Fibroblast of skin of right biceps (primary cell): ENCODE measurements at places on chromosomes 1 and 21.

- no peak for DNase-seq
These were observed 434.6 kb downstream of the SMYD3 start for GRCh38 chr1:246072456-246072955.

GRCh38 chr1:158801396-158801795 lies 20.4 kb upstream of the OR6N2 start:
- no peak for DNase-seq

- no peak for DNase-seq
These were observed 491.3 kb upstream of the VAMP3 start for GRCh38 chr1:7279769-7280168.

DNA sequence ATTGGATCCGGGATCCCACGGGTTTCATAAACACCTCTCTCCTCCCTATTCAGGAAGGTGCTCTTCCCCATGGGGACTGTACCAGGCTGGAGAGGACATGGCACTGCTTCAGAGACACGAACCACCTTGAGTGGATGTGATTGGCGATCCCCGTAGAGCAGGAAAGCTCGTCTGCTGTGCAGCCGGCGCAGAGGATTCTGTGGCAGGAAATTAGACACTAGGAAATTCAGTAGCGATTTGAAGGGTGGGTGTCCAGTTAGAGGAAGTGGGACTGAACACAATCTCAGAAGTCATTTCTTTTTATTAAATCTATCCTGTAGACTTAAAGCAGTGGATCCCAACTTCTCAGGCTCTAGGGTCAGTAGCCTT lies 767 bp downstream of the PDIK1L start:
- no peak for DNase-seq

DNA sequence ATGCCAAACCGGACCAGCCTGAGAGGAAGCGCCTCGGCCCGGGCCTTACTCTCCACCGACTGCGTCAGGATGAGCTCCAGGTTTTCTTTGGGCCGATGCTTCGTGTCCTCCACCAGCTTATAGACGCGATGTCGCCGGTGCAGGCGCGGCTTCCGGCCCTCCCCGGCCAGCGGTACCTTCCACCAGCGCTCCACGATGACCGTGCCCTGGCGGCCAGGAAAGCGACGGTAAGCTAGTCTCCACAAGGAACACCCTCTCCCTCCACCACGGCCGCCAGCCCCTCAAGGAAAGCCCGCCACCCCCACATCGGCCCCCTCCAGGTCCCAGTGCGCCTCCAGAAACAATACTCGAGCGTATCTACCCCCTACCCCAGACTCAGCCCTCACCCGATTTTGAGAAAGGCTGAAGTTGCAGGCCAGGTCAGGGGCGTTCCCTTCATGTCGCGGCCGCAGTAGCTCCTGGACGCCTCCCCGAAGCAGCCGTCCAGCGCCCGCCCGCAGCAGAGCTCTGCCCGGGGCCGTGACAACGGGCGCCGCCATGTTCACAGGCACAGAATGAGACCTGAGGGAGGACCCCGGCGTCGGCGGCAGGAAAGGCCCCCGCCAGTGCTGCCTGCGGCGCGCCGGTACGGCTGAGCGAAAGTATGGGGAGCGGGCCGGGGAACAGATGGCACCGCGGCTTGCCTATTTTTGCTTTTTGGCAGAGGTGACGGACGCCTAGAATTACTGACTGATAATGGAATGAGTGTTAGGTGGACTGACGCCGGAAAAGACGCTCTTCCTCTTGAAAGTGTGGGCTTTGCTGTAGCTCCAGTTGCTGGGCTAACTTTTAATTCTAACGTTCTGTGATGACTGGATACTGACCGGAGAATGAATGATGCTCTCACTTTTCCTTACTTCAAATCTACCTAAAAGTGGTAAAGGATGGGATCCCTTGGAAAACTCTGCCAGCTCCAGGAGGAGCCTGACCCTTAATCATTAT lies at the start of gene MRPL9:
TSS of gene MRPL9 (minus strand) at position 556 of the 981 bp plus-strand sequence. CDS start at position 539, 17 bp downstream.
- DNase-seq = peak; percentile 84

DNA sequence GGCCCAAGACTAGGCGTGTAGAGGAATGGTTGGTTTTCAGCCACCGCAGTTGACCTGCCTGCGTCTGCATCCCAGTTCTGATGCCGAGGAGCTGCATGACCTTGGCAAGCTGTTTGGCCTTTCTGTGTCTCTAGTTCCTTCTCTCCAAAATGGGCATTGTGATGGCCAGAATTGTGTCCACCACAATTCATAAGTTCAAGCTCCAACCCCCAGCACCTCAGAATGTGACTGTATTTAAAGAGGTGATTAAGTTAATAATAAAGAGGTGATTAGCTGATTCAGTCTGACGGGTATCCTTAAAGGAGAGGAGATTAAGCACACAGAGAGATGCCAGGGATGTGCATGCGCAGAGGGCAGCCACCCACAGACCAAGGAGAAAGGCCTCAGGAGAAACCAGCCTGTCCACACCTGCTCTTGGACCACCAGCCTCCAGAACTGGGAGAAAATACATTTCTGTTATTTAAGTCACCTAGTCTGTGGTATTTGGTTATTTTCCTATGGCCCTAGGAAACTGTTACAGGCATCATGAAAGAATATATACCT lies 28.5 kb downstream of the MAB21L3 start:
- no peak for DNase-seq

DNA sequence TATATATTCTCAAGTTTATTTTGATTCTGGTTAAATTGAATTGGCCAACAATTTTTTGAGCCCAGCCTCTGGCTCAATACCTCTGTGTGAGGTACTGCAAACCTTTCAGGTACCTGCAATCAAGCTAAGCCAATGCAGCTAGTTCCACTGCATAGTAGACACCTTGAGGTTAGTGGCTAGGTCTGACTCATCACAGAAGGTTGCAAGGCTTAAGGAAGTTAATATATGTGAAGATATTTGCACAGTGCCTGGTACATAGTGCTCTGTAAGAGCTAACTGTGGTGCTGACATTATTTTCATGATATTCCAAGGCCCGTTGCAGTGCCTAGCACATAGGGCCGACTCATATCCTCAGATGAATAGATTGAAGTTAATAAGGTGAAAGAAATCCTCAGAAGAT lies 330.5 kb upstream of the KAZN start:
- DNase-seq = no peak

DNA sequence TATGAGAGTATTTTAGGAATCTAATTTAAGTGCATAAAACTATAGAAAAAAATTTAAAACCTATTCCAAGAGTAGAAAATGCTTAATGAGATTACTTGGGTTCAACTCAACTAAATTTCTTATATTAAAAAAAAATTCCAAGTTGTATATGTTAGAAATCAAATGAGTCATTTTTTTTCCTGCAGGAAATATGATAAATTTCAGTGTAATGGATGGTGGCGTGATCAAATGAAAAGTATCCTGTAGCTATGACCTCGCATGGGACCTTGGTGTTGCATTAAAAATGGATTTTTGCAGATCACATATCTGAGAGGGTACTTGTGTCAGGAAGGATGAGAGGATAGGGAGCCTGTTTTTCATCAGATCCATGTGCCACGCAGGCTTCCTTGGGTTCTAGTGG lies 17.9 kb downstream of the ATP5PO start:
- no peak for DNase-seq

DNA sequence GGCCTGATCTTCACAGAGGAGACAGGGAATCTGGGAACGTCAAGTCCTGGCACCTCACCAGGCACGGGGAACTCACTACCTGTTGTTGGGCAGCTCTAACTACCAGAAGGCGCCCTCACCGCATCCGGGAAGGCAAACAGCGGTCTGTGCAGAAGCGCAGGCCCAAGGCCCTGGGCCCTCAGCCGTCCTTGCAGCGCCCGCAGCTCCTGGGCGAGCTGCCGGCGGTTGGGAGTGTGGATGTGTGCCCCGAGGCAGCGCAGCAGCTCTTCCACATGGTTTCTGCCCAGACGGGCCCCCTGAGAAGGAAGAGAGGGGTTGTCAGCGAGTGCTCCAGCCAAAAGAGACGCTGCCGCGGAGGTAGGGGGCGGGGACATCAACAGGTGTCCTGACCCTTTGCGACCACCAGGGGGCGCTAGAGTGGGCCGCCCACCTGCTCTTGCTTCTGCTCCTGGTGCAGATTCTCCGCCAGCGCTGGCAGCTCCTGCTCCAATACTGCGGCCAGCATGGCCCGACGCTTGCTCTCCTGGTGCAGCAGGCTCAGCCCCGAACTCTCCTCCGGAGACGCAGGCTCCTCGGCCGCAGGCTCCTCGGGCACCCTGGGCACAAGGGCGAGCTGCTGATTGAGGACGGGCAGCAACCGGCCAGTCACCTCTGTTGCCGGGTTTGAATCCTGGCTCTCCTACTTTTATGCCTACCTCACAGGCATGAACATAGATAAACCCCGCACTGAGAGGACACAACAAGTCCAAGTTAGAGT lies 9.3 kb downstream of the MAP3K6 start:
- DNase-seq = peak; percentile 53

DNA sequence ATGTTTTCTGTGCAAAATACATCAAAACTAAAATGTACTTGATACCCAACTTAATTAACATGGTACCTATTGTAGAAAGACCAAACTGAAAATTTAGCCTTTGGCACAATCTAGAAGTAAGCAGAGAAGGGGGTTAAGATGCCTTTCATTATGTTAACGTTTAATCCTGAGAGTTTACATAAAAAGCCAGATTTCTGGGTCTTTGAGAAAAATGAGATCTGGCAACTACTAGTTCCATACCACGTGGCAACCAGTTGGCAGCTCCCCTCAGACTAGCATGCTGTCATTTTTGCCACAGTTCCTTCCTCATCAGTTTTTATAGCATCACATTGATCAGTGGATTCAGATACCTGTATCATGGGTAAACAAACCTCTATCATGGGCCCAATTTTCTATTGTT lies 1.5 kb downstream of the RO60 start:
- peak; percentile 13 for DNase-seq

GRCh38 chr1:92186081-92186480 lies 31.6 kb upstream of the C1orf146 start:
- DNase-seq = peak; percentile 19

DNA sequence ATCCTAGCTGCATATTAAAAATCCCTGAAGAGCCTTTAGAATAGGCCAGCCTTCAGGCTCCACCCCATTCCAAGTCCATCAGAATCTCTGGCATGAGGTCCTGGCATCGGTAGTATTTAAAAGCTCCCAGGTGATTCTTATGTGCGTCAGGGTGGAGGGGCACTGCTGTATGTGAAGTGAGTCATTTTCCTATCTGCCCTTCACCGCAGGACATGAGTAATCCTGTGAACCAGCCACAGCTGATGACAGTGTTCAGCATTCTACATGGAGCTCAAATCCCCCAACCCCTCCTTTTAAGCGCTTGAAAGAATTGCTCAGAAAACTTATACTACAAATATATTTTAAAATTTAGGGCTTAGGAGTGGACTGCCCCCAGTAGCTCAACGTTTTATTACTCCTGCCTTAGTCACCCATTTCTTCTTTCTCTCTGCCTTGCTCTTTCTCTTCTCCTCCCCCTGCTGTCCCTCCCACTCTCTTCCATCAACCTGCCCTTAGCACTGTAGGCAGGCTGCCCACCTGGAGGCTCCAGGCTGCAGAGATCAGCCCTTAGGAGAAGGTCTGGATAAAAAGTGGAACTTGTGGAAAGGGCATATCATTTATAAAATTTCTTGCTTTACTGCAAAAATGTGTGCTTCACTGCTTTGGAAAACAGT lies 73.8 kb upstream of the ZNF281 start:
- DNase-seq = peak; percentile 100

DNA sequence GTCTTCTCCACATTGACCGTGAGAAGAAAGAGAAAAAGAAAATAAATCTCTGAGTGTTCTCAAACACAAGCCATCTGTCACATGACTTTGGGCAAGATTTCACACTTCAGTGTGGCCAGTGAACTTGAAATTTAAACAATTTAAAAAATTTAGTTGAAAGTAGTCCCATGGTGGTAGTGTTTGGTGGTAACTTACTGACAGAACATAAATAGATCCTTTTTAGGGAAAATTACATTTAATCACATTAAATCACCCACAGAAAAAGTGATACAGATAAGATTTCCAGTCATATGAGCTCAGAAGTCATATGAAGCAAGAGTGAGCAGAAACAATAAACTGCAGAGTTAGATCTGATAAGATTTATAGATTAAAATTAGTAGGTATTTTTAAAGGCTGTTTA lies 31.9 kb upstream of the SGIP1 start:
- DNase-seq = no peak

GRCh38 chr21:15449556-15449955 lies 280.2 kb upstream of the USP25 start:
- no peak for DNase-seq

DNA sequence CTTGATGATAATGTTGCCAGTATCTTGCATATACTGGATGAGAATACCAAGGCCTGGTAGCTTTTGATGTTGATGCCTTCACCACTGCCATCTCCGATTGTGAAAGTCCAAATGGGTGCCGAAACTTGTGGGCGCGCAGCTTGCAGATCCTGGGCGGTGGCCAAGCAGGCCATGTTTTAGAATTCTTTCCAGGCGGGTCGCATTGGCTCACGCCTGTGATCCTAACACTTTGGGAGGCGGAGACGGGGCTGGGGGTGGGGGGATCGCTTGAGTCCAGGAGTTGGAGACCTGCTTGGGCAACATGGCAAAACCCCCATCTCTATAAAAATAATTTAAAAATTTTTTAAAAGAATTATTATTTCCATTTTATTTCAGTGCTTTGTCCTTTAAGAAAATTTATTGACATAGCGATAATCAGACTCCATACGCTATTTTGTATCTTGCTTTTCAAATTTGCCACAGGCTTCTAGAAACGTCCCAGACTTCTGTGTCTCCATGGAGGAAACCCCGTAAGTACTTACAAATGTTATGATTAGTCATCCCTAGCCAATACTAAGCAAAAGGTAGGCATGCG lies 592 bp upstream of the ZNF326 start:
- no peak for DNase-seq

GRCh38 chr1:27660300-27660835 lies 11.6 kb downstream of the IFI6 start:
- no peak for DNase-seq

GRCh38 chr1:160675641-160676410 lies 29.0 kb upstream of the SLAMF1 start:
- DNase-seq = peak; percentile 45

DNA sequence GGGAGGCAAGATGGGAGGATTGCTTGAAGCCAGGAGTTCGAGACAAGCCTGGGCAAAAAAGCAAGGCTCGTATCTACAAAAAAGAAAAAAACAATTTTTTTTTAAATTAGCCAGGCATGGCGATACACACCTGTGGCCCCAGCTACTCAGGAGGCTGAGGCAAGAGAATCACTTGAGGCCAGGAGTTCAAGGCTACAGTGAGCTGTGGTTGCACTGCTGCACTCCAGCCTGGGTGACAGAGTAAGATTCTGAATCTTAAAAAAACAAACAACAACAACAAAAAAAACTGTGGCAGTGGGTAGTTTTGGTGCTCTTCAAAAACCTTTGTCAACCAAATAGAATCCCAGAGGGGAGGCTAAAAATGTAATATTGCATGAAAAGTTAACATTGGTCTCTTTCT lies 734 bp downstream of the PTPN22 start:
- no peak for DNase-seq

GRCh38 chr1:42966688-42967612 lies 8.3 kb upstream of the SLC2A1 start:
- DNase-seq = peak; percentile 90

- DNase-seq = no peak
These were observed 26.9 kb downstream of the ATP8B2 start for GRCh38 chr1:154352245-154352580.
